ENCODE measurements at places on chromosomes 2 and 18.

- peak; percentile 50 for DNase-seq
Measured at GRCh38 chr2:148552675-148553331, 91.7 kb upstream of the EPC2 start.

DNA sequence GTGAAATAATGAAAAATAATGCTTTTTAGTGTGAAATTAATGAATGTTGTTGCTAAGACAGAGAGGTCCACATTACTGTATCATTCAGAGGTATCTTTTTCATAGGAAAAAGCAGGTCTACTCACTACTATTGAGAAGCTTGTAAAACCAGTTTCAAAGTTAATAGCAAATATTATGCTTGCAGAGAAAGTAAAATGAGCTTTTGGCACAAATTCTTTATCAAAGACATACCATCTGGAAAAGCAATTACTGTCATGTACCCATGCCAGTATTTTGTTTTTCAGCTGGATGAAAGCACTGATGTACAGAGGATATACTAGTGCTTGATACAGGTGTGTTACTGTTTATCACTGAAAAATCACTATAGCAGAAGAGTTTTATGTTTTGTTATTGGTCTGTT, 77.5 kb downstream of the NCOA1 start:
- DNase-seq, result no peak

GRCh38 chr2:77608510-77608909, 86.3 kb upstream of the LRRTM4 start:
- no peak for DNase-seq

GRCh38 chr2:42758751-42759150, 5.2 kb downstream of the OXER1 start:
- no peak for DNase-seq

DNA sequence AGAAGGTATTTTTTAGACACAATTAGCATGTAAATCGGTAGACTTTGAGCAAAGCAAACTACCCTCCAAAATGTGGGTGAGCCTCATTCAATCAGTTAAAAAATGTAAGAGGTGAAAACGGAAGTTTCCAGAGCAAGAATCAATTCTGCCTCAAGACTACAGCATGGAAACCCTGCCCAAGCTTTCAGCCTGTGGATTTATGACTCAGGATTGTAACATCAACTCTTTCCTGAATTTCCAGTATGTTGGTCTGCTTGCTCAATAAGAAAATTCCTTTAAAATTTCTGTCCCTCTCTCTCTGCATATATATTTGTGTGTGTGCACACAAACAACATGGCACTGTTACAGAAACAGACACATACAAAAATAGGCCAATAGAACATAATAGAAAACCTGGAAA, 228.6 kb upstream of the DOK6 start:
- no peak for DNase-seq

DNA sequence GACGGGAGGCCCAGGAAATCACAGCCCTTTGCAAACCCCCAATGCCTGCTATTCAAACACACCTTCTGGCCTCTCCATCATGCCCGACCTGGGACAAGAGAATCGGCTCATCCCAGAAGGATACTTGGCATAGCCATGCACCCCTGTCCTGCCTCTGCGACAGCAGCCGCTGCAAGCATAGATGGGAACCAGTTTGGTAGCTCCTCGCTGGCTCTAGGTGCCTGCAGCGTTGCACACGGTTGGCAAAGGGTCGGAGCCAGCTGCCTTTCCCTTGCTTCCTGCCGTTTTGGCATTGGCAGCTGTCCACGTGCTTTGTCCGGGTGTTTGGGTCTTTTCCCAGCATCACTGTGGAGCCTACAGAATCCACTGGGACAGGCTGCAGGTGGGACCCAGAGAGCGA, 76.9 kb downstream of the TWIST2 start:
- DNase-seq, result no peak

- DNase-seq, result no peak
Measured at GRCh38 chr2:176075481-176075880, 8.3 kb downstream of the EVX2 start.

GRCh38 chr2:68579689-68580088, 63.7 kb upstream of the PROKR1 start:
- DNase-seq, result no peak

Measured in ACHN (cell line).